Thoracic aorta (tissue), 2 donors: ENCODE measurements at places on chromosomes 6 and 20. TPM values are rescaled to one million over a fixed set of nuclear protein-coding genes. Genes with fewer than 3 reads are reported as not detected.

BPIFB4 gene
- total RNA-seq, result not detected

TPD52L2 gene
- total RNA-seq, result 159 TPM

HLA-DRB5 gene
- total RNA-seq, result not detected

MEP1A gene
- total RNA-seq, result not detected

NINL gene
- total RNA-seq, result 35.6 TPM

- H3K36me3 ChIP-seq, result no peaks in the 10 kb centered on the region
- DNase-seq, result no peak
- no peaks in the 10 kb centered on the region for H3K4me1 ChIP-seq
- H3K27ac ChIP-seq, result no peak overlapping the region
- no peak overlapping the region for H3K4me3 ChIP-seq
Measured at GRCh38 chr6:12391472-12391871, 101.3 kb downstream of the EDN1 start.

DNA sequence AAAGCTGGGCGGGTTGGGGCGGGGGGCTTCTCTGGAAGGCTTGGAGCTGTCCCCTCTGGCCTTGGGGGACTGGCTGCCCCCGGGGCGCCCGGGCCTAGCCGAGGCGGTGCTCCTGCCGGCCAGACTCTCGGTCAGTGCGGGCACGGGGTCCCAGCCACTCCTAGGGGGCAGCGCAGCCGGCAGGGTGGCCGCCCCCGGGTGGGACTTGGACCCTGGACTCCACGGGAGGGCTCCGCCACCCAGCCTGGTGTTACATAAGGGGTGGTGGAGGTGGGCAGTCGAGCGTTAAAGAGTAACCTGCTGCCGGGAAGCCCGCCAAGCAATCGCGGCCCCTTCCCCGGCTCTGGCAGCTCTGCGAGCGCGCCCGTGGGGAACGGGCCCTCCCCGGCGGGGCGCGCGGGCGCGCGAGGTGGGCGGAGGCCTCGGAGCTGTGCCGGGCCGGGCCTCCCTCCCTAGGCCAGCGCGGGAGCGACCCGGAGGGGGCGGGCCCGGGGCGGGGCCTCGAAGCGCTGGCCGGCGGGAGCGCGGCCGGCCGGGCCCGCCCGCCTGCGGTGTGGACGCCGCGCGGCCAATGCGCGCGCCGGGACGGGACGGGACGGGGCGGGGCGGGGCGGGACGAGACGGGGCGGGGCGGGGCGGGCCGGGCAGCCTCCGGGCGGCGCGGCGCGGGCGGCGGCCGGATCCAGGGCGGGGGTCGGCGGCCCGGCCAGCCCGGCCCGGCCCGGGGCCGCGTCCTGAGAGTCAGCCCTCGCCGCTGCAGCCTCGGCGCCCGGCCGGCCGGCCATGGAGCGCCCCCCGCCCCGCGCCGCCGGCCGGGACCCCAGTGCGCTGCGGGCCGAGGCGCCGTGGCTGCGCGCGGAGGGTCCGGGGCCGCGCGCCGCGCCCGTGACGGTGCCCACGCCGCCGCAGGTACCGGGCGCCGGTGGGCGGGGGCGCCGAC, at the start of gene SLC2A4RG:
Gene SLC2A4RG (plus strand): TSS at position 647 of the 940 bp plus-strand sequence. CDS start 137 bp downstream, at position 784.
- peaks cover 17% of the 10 kb centered on the region for H3K4me1 ChIP-seq
- peak within 1 kb of the TSS; percentile 89 for H3K27ac ChIP-seq
- DNase-seq, result no peak
- H3K4me3 ChIP-seq, result peak within 1 kb of the TSS; percentile 89
- H3K36me3 ChIP-seq, result peaks cover 40% of the 10 kb centered on the region

- no peaks in the 10 kb centered on the region for H3K4me1 ChIP-seq
- no peak overlapping the region for H3K4me3 ChIP-seq
- H3K36me3 ChIP-seq, result no peaks in the 10 kb centered on the region
- DNase-seq, result no peak
Measured at GRCh38 chr20:59395729-59396128, 95.3 kb downstream of the EDN3 start.

DNA sequence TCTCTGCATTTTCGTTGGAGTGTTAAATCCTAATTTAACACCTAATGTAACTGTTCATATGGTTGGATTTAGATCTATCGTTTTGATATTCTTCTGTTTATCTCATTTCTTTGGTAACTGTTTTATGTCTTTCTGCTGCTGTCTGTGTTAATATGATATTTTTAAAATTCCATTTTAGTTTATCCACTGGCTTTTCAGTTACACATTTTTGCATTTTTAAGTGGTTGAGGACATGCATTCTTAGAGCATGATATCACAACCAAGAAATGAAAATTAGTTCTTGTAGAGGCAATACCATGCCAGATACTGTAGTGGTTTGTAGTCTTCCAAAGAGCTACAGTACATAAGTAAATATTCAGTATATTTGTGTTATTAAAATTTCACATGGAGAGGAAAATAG, 58.6 kb downstream of the LIN28B start:
- H3K4me3 ChIP-seq, result no peak overlapping the region
- no peaks in the 10 kb centered on the region for H3K27me3 ChIP-seq
- H3K27ac ChIP-seq, result no peak overlapping the region
- H3K4me1 ChIP-seq, result no peaks in the 10 kb centered on the region
- DNase-seq, result no peak

- no peaks in the 10 kb centered on the region for H3K27me3 ChIP-seq
- DNase-seq, result no peak
- H3K4me1 ChIP-seq, result peaks cover 13% of the 10 kb centered on the region
- no peak overlapping the region for H3K4me3 ChIP-seq
- peaks cover 24% of the 10 kb centered on the region for H3K36me3 ChIP-seq
- no peak overlapping the region for H3K27ac ChIP-seq
Measured at GRCh38 chr20:1463971-1464570, 2.6 kb downstream of the NSFL1C start.

DNA sequence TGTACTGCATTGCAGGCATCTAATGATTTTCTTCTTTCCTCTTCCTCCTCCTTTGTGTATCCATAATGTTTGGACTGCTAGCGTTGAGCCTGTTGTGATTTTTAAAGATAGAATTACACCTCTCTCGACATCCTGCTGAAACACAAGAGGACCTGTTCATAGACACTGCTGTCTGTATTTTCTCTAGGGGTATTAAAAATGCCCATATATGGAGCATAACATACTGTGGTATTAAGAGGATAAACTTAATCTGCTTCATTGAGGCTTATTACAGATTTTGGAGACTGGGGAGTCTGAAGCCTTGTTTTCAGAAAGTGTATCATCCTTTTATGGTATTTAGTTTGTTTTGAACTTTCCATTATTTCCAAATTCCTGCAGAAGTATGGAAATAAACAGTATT, 414.3 kb downstream of the CDKAL1 start:
- H3K27ac ChIP-seq, result no peak overlapping the region
- H3K27me3 ChIP-seq, result no peaks in the 10 kb centered on the region
- DNase-seq, result no peak
- H3K4me1 ChIP-seq, result peaks cover 12% of the 10 kb centered on the region
- H3K4me3 ChIP-seq, result no peak overlapping the region

DNA sequence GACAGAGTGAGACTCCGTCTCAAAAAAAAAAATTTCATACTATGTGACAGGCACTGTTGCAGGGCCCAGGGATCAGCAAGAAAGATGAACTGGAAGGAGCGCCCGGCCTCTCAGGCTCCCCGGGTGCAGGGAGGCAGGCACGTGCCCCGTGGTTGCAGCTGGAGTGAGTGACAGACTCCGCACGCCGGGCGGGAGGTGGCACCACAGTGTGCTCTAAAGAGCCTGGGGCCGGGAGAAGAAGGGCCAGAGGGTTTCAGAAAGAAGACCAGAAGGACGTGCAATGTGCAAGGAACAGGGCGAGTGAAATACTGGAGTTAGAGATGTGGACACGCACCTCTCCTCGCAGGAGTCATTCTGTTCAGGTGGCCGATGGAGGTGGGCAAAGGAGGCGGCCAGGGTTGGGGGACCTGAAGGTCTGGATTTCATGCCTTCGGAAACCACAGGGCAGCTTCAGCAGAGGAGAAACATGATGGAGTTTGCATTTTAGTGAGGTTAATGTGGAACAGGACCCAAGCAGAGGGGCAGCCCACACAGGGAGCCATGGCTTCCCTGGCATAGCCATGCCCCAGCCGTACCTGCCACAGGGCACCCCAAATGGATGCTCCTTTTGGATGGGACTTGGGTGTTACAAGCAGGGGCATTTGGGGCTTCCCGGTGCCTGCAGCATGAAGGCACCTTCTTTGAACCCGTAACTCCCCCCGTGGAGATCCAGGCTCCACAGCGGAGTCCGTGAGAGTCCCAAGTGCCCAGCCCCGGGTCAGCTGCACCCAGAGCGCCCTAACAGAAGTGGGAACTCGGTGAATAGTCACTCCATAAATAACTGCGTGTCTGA, 226.2 kb downstream of the ERMARD start:
- no peak for DNase-seq
- no peaks in the 10 kb centered on the region for H3K4me1 ChIP-seq
- no peaks in the 10 kb centered on the region for H3K27me3 ChIP-seq
- no peak overlapping the region for H3K4me3 ChIP-seq
- H3K27ac ChIP-seq, result no peak overlapping the region
- H3K36me3 ChIP-seq, result no peaks in the 10 kb centered on the region

DNA sequence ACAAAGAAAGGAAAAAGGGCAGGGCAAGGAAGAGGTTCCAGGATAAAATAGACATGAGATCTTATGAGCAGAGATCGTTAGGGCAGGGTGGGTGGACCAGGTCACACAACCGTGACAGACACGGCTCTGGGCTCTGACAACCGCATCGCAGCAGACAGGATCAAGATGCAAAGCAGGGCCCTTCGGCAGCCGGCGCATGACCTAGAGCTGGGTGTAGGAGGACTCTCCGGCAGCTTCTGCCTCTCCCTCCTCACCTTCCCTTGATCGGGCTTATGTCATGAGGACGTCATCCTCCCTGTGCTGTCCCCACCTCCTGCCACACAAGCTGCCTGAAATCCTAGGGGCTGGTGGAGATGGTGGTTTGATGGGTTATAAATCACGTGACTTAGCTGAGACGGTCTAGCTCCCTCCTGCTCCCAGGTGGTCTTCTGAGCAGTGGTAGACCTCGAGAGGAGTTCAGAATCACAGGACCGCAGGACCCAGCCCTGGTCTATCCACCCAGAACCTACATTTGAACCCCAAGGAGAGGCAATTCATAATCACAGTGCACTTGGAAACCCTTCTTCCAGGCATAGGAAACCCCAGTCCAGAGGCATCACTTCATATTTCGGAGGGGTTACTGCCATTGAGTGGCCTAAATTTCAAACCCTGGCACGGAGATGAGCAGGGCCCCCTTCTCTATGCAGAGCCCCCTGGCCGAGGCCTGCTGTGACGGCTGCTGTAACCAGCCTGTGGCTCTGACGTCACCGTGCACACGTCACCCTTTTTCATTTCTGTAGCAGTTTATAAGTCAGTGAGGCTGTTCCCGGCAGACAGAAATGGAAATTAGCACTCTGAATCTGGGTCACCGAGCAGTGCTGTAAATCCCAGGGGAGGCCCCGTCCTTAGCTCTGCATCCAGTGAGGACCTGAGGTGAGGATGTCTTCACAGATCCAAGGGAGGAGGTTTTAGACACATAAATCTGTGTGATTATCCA, 8.7 kb upstream of the CCR6 start:
- H3K4me1 ChIP-seq, result no peaks in the 10 kb centered on the region
- H3K4me3 ChIP-seq, result no peak overlapping the region
- DNase-seq, result no peak
- no peaks in the 10 kb centered on the region for H3K36me3 ChIP-seq
- H3K27ac ChIP-seq, result no peak overlapping the region

GRCh38 chr6:139597771-139598755, 223.6 kb upstream of the CITED2 start:
- H3K4me3 ChIP-seq, result peak overlapping the region; percentile 38
- H3K27me3 ChIP-seq, result no peaks in the 10 kb centered on the region
- H3K36me3 ChIP-seq, result no peaks in the 10 kb centered on the region
- DNase-seq, result peak; percentile 43
- H3K4me1 ChIP-seq, result peaks cover 54% of the 10 kb centered on the region

- no peak overlapping the region for H3K27ac ChIP-seq
- peaks cover 19% of the 10 kb centered on the region for H3K4me1 ChIP-seq
- H3K36me3 ChIP-seq, result no peaks in the 10 kb centered on the region
Measured at GRCh38 chr6:1594445-1595200, 15.1 kb upstream of the FOXC1 start.

GRCh38 chr20:37529214-37529967, 1.7 kb upstream of the BLCAP start:
- DNase-seq, result no peak
- H3K27me3 ChIP-seq, result no peaks in the 10 kb centered on the region
- peaks cover 15% of the 10 kb centered on the region for H3K4me1 ChIP-seq
- no peaks in the 10 kb centered on the region for H3K36me3 ChIP-seq

DNA sequence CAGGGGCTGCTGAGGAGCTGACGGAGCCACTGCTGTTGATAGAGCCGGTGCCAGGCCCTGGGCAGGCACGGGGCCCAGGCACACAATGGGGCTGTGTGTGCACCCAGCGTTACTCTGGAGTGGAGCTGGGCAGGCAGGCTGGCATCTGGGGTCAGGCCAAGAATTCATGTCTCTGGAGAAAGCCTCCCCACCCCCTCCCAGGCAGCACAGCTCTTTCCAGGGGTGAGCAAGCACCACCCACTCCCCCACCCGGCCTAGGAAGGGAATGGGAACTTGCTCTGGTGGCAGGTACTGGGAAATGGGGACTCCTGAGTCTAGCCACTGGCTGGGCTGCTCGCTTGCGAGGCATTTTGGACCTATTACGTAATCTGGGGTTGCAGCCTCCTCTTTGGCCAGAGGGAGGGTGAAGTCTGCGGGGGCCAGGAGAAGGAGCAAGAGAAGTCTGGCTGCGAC, 22.7 kb downstream of the TFEB start:
- H3K36me3 ChIP-seq, result no peaks in the 10 kb centered on the region
- no peaks in the 10 kb centered on the region for H3K27me3 ChIP-seq
- peak overlapping the region; percentile 83 for H3K27ac ChIP-seq
- peaks cover 60% of the 10 kb centered on the region for H3K4me1 ChIP-seq

DNA sequence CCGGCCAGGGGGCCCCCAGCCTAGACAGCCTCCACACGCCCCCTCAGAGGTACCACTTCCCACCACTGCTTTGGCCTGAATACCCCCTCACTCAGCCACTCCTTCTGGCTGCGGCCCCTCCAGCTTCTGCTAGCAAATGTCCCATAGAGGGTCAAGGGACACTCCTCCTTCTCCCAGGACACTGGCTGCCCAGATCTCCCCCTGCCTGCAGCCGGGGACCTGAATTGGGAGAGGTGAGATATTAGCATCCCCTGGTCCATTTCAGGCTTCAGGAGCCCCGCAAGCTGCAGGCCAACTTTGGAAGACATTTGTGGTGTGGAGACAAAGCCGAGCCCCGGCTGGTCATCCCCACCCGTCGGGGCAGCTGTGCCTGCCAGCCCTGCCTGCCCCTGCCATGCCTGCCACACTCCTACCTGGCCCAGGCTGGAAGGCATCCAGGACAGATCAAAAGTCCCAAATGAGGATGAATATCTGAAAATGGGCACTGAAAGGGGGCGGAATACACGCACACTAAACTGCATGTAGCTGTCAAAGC, 32.5 kb upstream of the FOXC1 start:
- no peaks in the 10 kb centered on the region for H3K27me3 ChIP-seq
- no peak overlapping the region for H3K4me3 ChIP-seq
- DNase-seq, result no peak
- peaks cover 13% of the 10 kb centered on the region for H3K4me1 ChIP-seq
- H3K27ac ChIP-seq, result no peak overlapping the region

DNA sequence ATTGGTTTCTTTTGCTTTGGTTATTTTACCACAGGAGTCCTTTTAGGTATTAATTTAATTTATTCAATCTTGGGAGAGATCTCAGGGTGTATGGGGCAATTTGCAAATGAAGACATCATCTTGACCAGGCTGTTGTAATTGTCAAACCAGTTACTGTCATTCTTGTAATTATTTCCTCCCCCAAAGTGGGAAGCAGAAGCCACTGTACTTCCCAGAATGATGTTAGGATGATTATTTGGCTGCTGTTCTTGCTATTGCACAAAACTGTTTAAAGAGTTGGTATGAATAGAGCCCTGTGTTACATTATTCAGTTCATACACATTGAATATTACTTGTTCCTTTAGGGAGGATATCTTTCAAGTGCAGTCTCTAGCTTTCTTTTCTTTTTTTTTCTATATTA, 1.7 kb downstream of the TAAR6 start:
- H3K4me3 ChIP-seq, result no peak overlapping the region
- no peaks in the 10 kb centered on the region for H3K4me1 ChIP-seq
- H3K36me3 ChIP-seq, result no peaks in the 10 kb centered on the region
- H3K27me3 ChIP-seq, result no peaks in the 10 kb centered on the region
- no peak overlapping the region for H3K27ac ChIP-seq
